ENCODE measurements at places on chromosomes 16 and 17.

DNA sequence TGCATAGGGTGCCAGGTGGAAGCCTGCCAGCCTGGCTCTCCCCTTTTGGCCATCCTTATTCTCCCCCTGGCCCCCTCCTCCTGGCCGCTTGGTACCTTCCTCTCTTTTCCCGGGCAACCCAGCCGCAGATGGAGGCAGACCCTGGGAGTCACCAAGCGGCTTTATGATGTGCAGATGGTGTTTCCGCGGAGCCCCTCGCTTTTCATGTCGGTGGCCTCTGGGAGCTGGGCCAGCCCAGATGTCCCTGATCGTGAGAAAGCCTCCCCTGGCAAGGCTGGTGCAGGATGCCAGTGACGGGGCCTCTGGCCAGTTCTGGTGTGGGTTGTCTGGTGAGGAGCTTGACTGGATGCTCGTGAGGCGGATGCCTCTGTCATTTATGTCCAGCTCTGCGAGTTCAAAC, 18.0 kb upstream of the BRD7 start:
- no peak for DNase-seq

DNA sequence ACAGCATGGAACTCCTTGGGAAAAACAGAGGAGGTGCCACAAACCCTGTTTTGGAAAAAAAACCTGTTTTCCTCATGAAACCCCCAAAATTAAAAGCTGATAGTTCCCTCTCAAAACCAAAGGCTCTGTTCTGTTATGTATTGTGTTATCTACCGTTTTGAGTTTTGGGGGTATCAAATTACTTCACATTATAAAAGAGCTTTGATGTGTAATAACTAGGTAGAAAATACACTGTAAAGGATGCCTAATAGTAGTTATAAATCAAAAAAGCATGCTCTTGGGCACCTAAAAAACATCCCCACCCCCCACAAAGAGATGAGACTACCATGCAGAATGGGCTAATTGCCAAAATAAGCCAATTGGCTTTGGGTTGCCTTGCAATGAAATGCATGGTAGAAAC, 30.8 kb downstream of the C16orf54 start:
- DNase-seq: no peak

DNA sequence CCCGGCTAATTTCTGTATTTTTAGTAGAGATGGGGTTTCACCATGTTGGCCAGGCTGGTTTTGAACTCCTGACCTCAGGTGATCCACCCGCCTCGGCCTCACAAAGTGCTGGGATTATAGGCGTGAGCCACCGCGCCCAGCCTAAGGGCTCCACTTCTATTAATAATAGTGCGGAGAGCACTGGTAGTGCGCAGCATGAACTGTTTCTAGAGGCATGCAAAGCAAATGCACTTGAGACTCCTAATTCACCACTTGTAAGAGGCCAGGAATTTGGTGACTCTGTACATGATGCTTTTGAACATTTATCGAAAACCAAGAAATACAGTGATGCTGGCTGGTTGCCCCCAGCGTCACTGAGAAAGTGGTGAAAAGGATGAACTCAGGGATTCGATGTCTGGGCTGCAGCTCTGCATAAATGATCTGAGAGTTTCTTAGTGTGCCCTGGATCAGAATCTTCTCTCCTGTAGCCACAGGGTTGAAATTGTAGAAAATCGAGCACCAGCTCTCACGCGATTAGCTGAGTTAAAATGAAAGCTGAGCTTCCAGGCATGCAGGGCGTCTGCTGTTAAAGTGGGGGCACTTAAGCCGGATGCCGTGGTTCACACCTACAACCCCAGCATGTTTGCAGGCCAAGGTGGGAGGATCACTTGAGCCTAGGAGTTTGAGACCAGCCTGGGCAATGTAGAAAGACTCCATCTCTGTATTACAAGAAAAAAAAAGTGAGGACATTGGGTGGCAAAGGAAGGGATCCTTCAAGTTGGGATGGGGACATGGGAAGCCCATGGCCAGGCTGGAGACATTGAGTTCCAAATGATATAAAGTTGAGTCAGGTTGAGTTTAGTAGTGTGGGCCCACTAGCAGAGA, 4.8 kb downstream of the RNF213 start:
- DNase-seq: peak; percentile 43

DNA sequence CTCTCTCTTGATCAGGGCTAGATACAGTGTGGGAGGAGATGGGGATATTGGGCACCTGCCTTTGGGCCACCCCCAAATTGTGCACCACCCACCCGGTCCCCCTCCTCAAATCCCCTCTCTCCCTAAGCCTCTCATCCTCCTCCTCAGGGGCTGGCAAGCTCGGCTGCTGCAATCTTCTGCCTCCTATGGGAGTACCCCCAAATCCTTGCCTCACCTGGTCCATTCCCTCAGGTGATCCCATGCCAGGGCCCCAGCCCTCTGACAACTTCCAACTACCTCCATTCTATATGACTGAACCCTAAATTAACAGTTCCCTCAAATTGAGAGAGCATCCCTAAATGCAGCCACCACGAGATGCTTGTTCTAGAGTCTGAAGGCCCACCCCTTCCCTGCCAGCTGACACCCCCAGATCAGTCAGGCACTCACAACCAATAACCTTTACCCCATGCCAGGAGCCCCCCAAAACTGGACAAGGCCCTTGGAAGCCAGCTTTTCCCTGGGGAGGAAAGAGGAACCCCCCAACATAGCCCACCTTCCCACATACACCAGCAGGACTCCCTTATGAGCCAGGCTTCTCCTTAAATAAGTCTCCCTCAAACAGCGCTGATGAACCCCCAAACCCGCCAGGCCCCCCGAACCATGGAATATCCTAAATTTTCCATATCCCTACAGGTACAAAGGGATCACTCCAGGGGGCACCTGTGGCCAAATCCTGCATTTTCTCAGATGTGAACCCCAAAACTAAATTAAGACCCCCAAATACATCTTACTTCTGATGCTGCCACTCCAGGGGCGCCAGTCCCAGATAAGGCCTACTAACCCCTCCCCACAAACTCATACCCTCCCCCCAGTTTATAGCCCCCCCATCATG, 3.2 kb downstream of the DLG4 start:
- no peak for DNase-seq

DNA sequence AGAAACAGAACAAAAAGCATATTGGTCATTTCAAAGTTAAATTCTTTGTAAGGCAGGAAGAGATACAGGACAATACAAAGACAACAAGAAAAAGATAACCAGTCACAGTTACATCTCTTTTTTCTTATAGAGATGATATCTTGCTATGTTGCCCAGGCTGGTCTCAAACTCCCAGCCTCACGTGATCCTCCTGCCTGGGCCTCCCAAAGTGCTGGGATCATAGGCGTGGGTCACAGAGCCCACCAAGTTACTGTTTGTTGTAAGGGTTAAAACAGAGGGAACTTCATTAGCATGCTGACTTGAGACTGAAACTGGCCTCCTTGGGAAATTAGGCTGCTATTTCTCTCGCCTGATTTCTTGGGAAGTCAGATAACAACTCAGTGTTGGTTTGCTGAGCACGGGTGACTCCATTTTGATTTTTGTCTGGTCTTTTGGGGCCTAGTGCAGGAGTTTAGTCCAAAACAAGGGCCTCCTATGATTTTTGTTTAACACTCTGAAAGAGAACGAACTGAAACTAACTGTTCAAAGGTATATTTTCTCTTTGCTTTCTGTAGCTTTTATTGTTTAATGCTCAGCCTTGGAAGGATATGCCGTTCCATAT, 31.5 kb upstream of the SEC14L1 start:
- DNase-seq: no peak

DNA sequence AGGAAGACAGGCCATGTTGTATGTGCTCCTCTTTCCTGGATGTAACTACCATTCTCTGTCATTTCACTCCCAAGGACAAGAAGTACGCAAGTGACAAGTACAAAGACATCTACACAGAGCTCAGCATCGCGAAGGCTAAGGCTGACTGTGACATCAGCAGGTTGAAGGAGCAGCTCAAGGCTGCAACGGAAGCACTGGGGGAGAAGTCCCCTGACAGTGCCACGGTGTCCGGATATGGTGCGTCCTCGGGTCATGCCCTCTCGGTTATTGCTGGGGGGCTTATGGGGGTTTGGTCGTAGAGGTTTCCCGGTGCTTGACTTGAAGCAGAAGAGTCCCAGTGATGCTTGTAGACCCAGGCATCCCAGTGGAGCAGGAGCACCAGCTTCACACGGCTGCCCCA, 29.0 kb downstream of the PLD6 start:
- DNase-seq: no peak

- DNase-seq: no peak
Measured at GRCh38 chr16:68246121-68246520, 948 bp downstream of the PLA2G15 start.

DNA sequence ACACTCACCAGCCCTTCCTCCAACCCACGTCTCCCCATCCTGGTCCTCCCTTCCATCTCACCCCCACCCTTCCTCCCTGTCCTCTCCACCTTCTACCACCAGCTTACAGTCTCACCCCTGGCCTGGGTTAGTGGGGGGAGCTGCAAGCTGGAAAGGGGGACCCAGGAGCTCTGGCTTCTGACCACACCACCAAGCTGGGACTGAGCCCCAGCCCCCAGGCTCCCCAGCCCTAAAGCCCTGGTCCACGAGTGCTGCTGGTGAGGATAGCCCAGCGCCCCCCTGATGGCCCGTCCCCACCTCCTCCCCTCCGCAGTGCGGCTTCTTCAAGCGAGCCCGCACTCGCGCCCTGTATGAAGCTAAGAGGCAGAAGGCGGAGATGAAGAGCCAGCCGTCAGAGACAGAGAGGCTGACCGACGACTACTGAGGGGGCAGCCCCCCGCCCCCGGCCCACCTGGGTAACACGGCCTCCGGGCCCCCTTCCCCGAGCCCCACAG, 7.2 kb upstream of the PDK2 start:
- DNase-seq: no peak

GRCh38 chr17:29620271-29620670, 2.4 kb downstream of the CORO6 start:
- DNase-seq: no peak

- no peak for DNase-seq
Measured at GRCh38 chr17:34299956-34300577, 14.5 kb downstream of the CCL11 start.

- no peak for DNase-seq
Measured at GRCh38 chr17:79576333-79576732, 34.5 kb downstream of the RBFOX3 start.

- DNase-seq: no peak
Measured at GRCh38 chr16:19745286-19746010, 27.4 kb downstream of the IQCK start.

DNA sequence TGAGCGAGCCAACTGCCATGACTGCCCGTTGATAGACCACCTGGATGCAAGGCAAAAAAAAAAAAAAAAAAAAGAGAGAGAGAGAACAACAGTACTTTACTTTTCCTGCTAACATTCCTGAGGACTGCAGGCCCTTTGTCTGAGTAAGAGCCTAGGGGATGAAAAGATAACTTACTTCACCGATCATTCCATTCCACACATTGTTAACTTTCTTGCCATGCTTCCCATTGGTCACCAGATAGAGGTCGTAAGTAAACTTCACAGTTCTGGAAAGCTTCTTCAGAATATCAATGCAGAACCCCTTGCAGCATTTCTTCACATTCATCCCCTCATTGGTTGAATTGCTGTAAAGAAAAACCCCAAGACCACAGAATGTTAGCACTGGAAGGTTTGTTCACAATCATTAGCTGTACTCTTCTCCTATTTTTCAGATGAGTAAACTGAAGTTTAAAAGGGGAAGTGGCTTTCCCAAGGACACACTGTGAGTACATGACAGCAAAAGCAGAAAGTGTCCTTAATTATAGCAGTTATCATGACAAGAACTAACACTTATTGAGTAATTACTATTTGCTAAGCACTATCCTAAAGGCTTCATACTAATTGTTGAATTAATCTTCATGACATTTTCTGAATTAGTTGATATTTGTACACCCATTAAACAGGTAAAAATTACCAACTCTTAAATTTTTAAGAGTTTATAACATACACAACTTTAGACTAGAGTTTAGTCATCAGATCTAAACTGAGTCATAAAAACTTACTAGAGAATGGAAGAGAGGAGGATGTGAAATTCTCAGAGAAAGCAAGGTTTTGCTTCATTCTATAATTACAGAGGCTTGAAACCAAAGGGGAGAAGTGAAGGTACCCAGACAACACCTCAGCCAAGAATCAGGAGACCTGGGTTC, 341.2 kb downstream of the GRIN2A start:
- no peak for DNase-seq

DNA sequence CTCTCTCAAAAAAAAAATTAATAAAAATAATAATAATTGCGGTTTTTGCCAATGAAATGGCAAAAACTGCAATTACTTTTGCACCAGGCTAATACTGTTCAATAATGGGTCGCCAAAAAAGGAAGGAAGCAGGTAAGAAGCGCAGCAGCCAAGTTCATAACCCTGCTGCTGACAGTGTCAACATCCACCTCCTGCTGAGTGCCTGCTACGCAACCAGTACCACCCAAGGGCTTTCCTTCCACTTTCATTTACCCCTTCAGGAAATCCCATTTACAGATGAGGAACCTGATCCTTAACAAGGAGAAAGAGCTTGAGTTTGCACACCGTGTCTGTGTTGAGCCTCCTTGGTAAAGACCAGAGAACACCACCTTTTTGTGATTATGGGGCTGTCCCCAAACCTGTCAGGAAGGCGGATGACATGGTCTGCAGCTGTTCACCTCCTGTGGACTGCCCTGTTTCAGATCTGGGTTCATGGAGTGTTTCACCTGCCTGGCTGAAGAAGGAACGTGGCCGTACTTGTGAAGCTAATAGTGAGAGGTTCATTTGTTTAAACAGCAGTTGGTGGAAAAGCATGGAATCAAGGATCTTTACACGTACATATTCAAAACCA, 378.0 kb downstream of the SLC39A11 start:
- DNase-seq: no peak

DNA sequence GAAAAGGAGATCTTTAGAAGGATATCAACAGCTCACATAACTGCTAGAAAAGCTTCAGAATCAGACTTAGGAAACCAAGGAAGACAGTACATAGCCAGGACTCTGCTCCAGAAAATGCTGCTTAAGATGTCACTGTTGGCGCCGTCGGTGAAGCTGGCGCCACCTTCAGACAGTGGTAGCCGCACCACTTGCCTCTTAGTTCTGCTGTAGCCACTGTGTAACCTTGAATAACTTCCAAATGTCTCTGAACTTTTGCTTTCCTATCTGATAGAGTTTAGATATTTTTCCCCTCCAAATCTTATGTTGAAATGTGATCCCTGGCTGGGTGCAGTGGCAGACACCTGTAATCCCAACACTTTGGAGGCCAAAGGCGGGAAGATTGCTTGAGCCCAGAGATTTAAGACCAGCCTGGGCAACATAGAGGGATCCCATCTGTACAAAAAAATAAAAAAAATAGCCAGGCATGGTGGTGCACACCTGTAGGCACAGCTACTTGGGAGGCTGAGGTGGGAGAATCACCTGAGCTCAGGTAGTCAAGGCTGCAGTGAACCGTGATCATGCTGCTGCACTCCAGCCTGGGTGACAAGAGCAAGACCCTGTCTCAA, 6.3 kb upstream of the USP31 start:
- DNase-seq: no peak

- DNase-seq: no peak
Measured at GRCh38 chr17:29051731-29052130, 8.8 kb downstream of the PIPOX start.

DNA sequence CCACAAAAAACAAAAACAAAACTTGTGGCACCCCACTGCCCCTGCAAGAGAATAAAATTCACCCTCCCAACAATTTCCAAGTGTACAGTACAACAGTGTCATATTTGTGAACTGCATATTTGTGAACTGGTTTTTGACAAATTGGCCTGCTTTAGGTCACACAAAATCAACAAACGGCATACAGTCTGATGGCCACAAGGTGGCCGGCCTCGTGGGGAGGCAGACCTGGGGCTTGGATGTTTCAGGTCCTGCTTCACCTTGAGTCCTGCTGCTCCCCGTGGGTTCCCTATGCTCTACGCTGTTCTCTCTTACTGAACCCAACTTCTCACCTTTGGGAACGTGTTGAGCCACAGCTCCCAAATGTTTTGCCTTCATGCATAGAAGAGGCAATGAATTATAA, 102.2 kb downstream of the CDK5R1 start:
- DNase-seq: no peak

Measured in activated CD4-positive, alpha-beta T cell treated with anti-CD3 and anti-CD28 coated beads, Interleukin-2, amount 50 U/mL, for 1 hour (primary cell).